ENCODE measurements at places on chromosomes 4 and X. TPM values are rescaled to one million over a fixed set of nuclear protein-coding genes. Genes with fewer than 3 reads are reported as not detected.

GRCh38 chrX:19968276-19968675 is 22.6 kb downstream of the BCLAF3 start:
- no peak for DNase-seq

DCAF8L2 gene
- total RNA-seq, result not detected

RBMX2 gene
- total RNA-seq, result 21.1 TPM

RIPPLY1 gene
- not detected for total RNA-seq

Measured in endothelial cell of umbilical vein (primary cell).